Activated CD4-positive, alpha-beta T cell treated with anti-CD3 and anti-CD28 coated beads for 36 hours (primary cell): ENCODE measurements at places on chromosomes 5 and 9.

- DNase-seq: no peak
Measured at GRCh38 chr5:17761326-17761725, 127.1 kb downstream of the TAF11L14 start.

DNA sequence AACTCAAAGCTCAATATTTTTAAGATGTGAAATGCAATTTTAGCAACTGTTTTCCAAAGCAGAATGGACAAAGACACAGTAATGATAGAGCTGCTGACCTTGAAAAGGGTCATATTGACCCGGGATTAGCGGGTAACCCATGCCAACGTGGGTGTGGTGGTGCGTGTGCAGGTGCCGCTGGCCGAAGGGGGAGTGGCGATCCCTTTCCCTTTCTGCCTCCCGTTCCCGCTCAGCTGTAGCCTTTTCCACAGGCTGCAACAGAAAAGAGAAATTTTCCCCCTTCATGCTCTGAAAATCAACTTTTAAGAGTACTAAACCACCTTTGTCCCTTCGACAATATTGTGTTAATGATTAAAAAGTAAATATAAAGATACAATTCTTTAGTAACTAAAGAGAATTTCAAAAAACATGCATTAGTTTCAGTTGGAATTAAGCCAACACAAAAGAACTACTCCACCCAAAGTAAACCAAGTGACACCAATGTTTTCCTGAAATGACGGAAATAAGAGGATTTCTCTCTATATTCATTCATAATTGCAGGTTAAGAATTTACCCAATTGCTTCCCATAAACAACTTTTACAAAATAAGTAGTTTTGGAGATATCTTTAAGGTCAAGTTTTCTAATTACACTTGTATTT lies 105.2 kb downstream of the ZNF608 start:
- no peak for DNase-seq

DNA sequence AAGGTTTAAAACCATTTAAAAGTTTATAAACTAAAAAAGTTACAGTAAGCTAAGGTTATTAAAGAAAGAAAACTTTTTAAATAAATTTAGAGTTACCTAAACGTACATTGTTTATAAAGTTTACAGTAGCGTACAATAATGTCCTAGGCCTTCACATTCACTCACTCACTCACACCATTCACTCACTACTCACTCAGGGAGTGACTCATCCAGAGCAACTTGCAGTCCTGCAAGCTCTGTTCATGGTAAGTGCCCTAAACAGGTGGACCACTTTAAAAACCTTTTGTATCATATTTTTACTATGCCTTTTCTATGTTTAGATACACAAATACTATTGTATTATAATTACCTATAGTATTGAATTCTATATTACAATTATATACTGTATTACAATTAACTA lies 190.8 kb upstream of the RASA1 start:
- no peak for DNase-seq

DNA sequence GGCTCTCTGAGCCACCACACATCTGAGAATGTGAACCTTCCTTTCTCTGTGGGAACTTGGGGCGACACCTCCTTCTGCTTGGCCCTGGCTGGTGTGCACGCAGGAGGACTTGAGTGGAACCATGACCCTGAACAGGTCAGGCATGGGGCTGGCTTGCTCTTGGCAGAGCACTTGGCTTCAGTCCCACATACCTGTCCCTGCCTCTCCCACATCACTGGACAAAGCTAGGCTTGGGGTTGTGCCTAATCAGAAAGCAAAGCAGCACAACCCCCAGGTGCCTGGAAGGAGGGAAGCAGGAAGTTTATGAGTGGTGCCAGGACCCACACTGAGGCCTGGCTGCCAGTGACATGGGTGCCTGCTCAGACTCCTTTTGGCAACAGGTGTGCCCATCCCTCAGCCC lies 13.2 kb downstream of the GADD45G start:
- no peak for DNase-seq

GRCh38 chr9:108049026-108049607 lies 559.5 kb upstream of the KLF4 start:
- no peak for DNase-seq

GRCh38 chr9:75229605-75230332 lies 141.5 kb downstream of the OSTF1 start:
- peak; percentile 17 for DNase-seq

DNA sequence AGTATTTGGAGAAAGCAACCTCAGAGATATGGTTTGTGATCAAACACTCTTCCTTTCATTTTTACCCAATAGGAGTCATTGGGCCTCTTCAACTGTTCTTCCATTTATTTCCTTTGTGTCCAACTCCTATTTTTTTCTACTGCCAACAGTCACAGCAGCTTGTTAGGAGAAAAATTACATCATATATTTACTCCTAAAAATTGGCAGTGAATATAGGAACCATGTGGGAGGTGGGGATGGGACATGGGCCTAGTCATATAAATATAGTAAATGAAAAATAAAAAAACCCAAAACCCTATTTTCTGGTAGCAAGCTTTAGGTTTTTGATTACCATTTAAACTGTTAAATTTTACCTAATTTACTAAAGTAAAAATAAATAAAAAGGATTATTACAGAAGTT lies 134.9 kb upstream of the MPDZ start:
- no peak for DNase-seq

DNA sequence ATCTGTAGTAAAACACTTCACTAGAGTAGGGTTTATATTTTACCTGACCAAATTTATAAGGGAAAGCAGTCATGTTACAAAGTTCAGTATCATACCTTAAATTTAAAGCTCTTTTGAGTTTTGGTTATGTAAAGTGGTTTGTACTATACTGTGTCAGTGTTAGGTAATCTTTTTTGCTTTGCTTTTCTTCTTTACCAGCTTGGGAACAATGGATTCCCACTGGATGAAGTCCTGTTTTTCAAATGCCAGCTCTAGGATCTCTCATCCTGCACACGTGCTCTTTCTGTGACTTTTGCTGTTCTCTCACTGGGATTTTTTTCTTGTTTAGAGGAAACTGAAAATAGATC lies 15.9 kb downstream of the CYSTM1 start:
- no peak for DNase-seq

- DNase-seq: no peak
Measured at GRCh38 chr9:105291938-105292337, 47.5 kb downstream of the SLC44A1 start.

GRCh38 chr9:8390571-8390970 lies 591.0 kb upstream of the DMAC1 start:
- DNase-seq: no peak
